Activated CD4-positive, alpha-beta T cell treated with anti-CD3 and anti-CD28 coated beads, Interleukin-2, amount 10 ng/mL, durations not matched to agents 24 days and 14 days (primary cell): ENCODE measurements at places on chromosomes 5 and 9.
A peak's percentile ranks its signal among the peaks of the same experiment; 100 is the strongest.

- DNase-seq = peak; percentile 92
- H3K27ac ChIP-seq = peak overlapping the region; percentile 67
- no peaks in the 10 kb centered on the region for H3K36me3 ChIP-seq
- H3K4me3 ChIP-seq = peak overlapping the region; percentile 77
- peaks cover 37% of the 10 kb centered on the region for H3K4me1 ChIP-seq
Measured at GRCh38 chr9:137029058-137029936, 1.3 kb upstream of the ABCA2 start.

DNA sequence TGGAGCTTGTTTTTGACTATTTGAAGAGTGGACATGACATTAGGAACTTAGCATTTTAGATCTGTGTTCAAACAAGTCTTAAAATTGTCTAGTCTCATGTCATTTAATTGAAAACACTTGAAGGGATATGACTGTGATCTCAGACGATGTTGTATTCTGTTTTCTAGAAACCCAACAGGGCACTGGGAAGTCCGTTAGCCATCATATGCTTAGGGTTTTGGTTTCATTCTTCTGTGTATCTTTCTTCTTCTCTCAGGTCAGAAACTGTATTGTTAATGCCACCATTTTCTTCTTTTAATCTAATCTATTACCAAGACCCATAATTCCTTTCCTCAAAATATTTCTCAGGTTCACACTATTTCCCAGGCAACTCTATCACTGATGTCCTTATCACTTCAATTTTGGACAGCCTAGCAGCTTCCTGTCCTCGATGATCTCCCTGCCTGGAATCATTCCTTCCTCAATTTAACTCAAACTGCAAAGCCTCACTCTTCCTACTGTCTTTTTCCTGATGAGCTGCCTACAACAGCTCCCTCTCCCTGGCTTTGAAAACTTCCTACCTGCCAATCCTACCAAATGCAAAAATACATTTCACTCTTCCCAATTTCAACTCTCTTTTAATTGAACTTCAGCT lies 77.7 kb downstream of the MEF2C start:
- H3K36me3 ChIP-seq = no peaks in the 10 kb centered on the region
- no peak overlapping the region for H3K4me3 ChIP-seq
- no peaks in the 10 kb centered on the region for H3K4me1 ChIP-seq

DNA sequence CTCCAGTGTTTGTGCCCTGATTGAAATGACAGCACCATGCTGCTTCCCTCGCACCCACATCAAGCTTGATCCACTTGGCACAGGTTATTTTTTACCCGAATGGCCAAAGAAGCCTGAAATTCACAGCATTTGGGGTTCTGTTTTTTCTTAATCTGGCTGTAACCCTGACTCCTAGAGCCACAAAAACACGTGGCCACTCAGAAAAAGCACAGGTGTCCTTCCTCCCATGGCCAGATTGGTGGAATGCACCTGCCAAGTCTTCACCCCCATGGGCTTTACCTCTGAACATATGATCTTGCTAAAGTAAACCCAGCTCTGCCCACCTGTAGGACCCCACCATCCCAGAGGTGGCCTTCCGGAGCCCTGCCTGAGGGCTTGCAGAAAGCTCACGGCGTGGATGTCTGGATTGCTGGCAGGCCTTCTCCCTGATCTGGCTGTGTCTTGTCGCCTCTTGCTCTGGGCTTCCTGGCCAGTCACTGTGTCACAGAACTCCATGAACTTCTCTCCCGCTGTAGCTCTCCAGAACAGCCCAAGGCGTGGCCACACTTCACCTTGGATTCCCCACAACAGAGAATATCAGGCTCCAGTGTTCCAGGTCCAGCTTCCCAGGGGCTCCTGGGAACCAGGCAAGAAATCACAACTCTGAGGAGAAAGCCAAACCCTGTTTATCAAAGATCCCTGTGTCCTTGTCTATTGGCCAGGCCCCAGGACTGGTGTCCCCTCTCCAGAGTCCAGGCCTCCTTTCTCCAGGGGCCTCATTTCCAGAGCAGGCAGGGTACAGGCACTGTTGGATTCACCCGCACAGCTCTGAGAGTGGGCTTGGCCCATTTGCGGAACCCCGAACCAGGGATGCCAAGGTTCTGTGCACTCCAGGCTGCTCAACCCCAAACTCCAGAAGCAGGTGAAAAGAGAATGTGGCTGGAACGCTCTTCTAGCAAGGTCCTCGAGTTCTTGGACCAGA lies 272.5 kb downstream of the SYK start:
- H3K27me3 ChIP-seq = no peaks in the 10 kb centered on the region
- peak overlapping the region; percentile 21 for H3K27ac ChIP-seq
- H3K36me3 ChIP-seq = peaks cover 9% of the 10 kb centered on the region
- peak; percentile 53 for DNase-seq
- no peak overlapping the region for H3K4me3 ChIP-seq

DNA sequence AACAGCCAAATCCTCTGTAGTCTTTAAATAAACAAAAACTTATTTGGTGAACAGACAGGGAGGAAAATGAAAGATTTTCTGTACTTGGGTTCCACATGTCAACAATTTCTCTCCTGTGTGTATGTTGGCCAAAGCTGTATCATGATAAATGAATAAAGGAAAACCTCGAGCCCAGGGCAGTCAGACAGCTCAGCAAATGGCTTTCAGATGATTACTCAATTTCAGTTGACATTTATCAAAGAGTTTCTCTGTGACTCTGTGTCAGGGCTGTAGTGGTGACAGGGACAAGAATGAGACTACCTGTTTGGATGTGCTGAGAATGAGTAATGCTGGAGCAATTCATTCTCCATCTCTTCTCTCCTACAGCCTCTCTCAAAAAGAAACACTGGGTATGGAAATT lies 45.7 kb upstream of the PTGS1 start:
- DNase-seq = no peak
- peaks cover 4% of the 10 kb centered on the region for H3K4me1 ChIP-seq
- H3K36me3 ChIP-seq = peaks cover 31% of the 10 kb centered on the region
- no peak overlapping the region for H3K27ac ChIP-seq
- H3K4me3 ChIP-seq = no peak overlapping the region

DNA sequence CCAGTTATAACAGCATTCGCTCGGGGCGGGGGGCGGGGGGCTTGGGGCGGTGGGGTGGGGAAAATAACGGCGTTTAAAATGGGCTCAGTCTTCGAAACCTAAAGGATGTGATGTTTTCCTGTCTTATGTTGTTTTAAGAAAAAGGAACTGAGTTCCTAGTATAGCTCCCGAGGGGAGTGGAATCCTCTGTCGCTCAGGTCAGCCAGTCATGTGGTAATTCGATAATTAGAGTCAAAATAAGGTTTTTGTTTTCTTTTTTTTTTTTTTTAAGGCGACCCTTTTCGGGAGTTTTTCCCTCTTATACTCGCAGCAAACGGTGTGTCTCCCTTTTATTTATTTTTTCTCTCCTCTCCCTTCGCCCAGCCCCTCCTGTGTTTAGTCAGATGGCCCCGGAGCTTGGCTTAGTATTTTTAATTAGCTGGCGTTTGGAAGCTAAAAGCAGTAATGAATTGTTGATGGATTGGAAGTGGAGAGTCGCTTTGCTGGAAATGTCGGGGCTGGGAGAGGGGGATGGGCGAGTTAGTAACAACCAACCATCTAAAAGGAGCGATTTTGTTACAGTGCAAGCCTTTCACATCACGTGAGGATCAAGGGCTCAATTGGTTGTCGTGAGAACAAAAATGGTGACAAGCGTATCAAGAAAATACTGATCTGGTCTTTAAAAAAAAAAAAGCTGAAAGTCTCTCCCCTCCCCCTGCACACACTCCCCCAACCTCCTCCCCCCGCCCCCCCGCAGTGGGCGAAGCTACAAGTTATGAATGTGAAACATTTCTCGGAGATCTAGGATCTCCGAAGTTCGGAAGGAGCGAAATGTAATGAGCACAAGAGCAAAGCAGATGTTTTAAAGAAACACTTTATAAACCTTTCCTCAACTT lies 714 bp upstream of the ZNF608 start:
- DNase-seq = no peak
- no peak overlapping the region for H3K27ac ChIP-seq
- H3K27me3 ChIP-seq = peaks cover 42% of the 10 kb centered on the region
- H3K4me1 ChIP-seq = peaks cover 7% of the 10 kb centered on the region
- peak overlapping the region; percentile 43 for H3K4me3 ChIP-seq

- DNase-seq = no peak
- H3K27ac ChIP-seq = no peak overlapping the region
- H3K4me3 ChIP-seq = no peak overlapping the region
Measured at GRCh38 chr5:173309731-173310130, 18.5 kb downstream of the STC2 start.

- no peaks in the 10 kb centered on the region for H3K36me3 ChIP-seq
- peaks cover 28% of the 10 kb centered on the region for H3K27me3 ChIP-seq
- no peak for DNase-seq
- H3K4me1 ChIP-seq = peaks cover 4% of the 10 kb centered on the region
- H3K27ac ChIP-seq = no peak overlapping the region
Measured at GRCh38 chr9:89838621-89839020, 233.8 kb downstream of the GADD45G start.

DNA sequence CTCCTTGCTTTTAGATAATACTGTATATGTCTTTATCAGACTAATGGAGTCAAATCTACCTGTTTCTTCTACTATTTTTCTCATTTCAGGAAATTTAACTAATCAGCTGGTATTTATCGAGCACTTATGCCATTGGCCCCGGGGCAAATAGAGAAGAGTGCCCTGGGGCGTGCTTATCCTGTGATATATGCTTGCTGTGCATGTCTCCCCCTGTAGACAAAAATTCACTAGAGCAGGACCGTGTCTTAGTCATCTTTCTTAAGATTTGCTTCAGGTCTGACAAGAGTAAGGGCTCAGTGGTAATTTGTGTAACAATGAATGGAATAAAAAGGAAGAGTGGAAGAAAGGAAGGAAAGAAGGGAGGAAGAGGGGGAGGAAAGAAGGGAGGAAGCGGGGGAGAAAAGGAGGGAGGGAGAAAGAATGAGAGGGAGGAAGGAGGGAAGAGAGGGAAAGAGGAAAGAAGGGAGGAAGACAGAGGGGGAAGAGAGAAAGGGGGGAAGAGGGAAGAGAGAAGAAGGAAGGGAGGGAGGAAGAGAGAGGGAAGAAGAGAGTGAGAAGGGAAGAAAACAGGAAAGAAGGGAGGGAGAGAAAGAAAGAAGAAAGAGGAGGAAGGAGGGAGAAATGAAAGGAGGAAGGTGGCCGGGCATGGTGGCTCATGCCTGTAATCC lies 295.7 kb upstream of the PANK3 start:
- no peak overlapping the region for H3K27ac ChIP-seq
- peaks cover 3% of the 10 kb centered on the region for H3K4me1 ChIP-seq
- peaks cover 18% of the 10 kb centered on the region for H3K27me3 ChIP-seq

- peak overlapping the region; percentile 95 for H3K27ac ChIP-seq
- peak; percentile 92 for DNase-seq
- H3K27me3 ChIP-seq = peaks cover 7% of the 10 kb centered on the region
- H3K36me3 ChIP-seq = peaks cover 41% of the 10 kb centered on the region
Measured at GRCh38 chr5:169637549-169638121, 560 bp downstream of the DOCK2 start.

DNA sequence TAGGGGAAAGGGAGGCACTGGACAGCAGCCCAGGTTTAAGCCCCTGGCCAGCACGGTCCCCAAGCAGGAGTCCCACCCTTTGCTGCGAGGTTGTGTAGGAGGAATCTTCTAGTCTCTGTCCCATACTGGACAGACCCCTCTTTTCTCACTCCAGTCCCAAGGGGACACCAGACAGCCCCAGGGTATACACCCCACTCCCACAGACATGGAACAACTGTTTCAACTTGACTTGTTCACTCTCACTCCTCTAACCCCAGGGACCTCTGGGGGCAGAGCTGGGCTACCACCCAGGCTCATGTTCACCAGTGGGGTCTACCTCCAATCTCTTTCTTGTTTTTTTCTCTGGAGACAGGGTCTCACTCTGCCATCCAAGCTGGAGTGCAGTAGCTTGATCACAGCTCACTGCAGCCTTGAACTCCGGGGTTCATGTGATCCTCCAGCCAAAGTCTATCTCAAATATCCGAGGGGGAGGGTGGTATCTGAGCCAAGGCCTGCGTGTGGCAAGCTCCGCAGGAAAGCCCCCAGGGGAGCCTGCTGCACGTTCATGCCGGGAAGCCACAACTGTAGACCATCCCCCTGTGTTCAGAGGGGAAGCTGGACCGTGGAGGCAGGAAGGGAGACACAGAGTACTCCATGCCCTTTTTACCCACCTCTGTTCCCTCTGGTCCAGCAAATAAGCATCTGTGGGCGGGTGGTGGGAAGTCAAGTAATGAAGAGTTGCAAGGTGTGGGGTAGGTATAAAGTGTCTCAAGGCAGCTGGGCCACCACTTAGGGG lies 1.8 kb downstream of the PTGES2 start:
- H3K36me3 ChIP-seq = peaks cover 24% of the 10 kb centered on the region
- H3K4me3 ChIP-seq = peak overlapping the region; percentile 99
- DNase-seq = no peak
- no peaks in the 10 kb centered on the region for H3K27me3 ChIP-seq
- peaks cover 29% of the 10 kb centered on the region for H3K4me1 ChIP-seq

DNA sequence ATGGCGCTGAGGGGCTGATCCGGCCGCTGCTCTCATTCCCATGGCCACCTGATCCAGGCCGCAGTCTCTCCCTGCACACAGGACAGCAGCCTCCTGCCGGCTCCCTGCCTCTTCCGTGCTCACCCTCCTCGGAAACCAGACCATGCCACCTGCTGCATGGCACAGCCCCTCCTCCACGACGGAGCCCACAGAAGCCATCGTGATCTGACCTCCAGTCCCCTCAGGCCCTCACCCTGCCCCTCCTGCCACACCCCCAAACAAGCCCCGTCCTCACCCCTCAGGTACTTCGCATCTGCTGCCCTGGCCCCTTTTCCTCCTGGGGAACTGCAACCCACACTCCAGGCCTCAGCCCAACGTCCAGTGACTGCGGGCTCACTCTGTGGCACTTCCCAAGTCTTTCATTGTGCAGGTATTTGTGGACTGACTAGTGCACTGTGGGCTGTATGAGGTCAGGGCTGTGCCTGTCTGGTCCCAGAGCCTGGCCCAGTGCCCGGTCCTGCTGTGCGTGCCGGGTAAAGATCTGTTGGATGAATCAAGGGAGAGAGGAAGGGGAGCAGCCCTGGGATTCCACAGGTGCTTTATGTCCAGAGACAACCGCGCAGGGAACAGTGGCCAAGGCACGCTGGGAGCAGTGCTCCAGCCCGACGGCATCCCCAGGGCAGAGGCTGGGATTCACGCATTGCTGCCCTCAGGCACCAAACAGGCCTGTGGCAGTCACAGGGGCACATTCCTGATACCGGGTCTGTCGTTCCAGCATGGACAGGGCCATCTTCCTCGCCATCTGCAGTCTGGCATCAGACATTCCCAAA lies 86.1 kb downstream of the ADAMTS2 start:
- DNase-seq = no peak
- H3K27ac ChIP-seq = no peak overlapping the region
- no peaks in the 10 kb centered on the region for H3K4me1 ChIP-seq
- H3K27me3 ChIP-seq = no peaks in the 10 kb centered on the region

DNA sequence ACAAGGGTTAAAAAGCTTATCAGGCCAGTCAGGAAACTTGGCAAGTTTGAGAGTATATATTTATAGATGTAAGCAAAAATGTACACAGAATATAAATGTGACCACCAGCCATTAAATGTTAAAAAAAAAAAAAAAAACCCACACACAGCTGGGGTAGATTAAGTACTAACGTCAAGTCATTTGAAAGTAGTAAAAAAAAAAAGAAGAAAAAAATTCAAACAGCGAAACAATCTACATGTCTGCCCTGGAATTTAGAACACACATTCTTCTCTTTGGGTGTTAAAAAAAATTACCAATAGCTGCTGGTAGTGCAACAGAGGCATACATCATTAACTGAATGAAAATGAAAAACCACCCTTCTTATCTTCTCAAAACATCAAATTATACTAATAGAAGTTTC lies 269.7 kb downstream of the MLLT3 start:
- H3K4me1 ChIP-seq = peaks cover 49% of the 10 kb centered on the region
- no peak overlapping the region for H3K27ac ChIP-seq
- DNase-seq = no peak
- peaks cover 49% of the 10 kb centered on the region for H3K36me3 ChIP-seq
- H3K27me3 ChIP-seq = no peaks in the 10 kb centered on the region
- no peak overlapping the region for H3K4me3 ChIP-seq

GRCh38 chr5:180399401-180400215 lies 46.5 kb upstream of the GFPT2 start:
- no peaks in the 10 kb centered on the region for H3K4me1 ChIP-seq
- H3K4me3 ChIP-seq = no peak overlapping the region
- no peak for DNase-seq
- H3K27me3 ChIP-seq = no peaks in the 10 kb centered on the region
- no peaks in the 10 kb centered on the region for H3K36me3 ChIP-seq
